SIG-M5 (cell line): ENCODE measurements at places on chromosomes 1 and 21.

GRCh38 chr1:30295674-30296073 is 427.7 kb downstream of the MATN1 start:
- no peak for DNase-seq

- DNase-seq: no peak
These were observed 124.2 kb downstream of the SIK1 start for GRCh38 chr21:43302769-43303168.

GRCh38 chr1:21332554-21333311 is 42.5 kb upstream of the ECE1 start:
- no peak for DNase-seq

GRCh38 chr1:8889925-8890785 is 11.7 kb upstream of the ENO1 start:
- DNase-seq: no peak

GRCh38 chr1:44609412-44609767 is 64.9 kb downstream of the TMEM53 start:
- no peak for DNase-seq

GRCh38 chr21:16837721-16838120 is 675.1 kb upstream of the CXADR start:
- DNase-seq: no peak

- no peak for DNase-seq
These were observed 2.0 kb downstream of the SCMH1 start for GRCh38 chr1:41239988-41240610.
